Naive thymus-derived CD8-positive, alpha-beta T cell (primary cell): ENCODE measurements at places on chromosomes 5 and 9.

- DNase-seq, result no peak
These were observed 71.0 kb upstream of the ASS1 start for GRCh38 chr9:130373679-130374325.

DNA sequence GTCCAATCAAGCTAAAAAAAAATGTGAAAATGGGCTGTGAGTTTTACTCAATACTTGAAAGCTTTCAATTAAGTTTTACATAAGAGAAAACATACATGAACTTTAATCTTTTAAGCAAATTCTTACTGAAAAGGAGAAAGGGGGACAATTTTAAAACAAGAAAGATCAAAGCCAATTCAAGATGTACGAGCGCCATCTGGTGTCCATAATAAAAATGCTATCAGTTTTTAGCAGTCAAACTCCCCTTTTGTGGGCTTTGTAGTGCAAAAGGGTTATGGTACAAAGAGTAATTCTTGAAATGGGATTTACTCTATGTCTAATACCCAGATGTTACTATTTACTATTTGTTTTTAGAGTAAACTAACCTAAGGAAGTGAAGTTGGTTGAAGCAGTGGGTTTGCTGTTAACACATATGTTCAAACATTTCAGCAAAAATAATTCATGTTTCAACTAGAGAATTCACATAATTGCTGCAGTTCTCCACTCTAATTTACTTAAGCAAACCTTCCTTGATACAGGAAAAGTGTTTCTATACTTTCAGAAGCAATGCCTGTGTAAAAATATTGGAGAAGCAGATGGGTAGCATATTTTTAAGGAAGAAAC lies 228.2 kb upstream of the TYRP1 start:
- no peak for DNase-seq

DNA sequence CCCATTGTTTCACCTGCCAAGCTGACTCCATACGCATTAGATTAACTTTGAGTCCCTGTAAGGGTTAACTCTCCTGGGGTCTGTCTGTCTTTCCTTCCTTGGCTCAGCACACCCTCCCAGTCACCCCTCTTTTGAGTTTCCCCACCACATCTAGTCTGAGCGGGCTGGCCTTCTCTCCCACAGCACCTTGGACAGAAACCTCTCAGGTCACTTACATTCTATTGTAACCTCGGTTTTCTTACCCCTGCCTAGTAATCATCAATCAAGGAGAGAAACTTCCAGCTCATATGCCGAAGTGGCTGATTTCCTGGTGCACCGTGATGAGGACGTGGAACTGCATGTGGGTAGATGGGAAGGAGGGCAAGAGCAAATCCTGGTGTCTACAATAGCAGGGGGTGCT lies 102.1 kb downstream of the MYO10 start:
- DNase-seq, result no peak

DNA sequence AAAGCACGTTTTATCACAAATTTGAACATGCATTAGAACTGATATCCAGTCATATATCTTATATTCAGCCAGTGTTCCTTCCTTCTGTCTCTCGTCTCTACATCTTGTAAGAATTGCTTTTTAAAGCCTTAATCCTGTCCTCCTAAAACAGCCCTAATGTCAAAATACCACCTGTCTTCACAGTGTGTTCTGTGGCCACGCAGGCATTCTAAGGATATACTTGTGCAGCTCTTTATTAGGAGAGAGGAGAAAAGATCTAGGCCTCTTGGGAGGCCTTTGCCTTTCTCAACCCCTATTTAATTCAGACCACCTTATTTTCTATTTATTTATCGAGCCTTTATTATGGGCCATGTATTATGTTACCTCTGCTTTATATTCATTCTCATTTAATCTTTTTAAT lies 78.3 kb downstream of the MAN2A1 start:
- DNase-seq, result no peak

- no peak for DNase-seq
These were observed 9.2 kb downstream of the PRR16 start for GRCh38 chr5:120473332-120473731.

- no peak for DNase-seq
These were observed 110.9 kb upstream of the DMAC1 start for GRCh38 chr9:7910426-7911020.

GRCh38 chr9:33988219-33988890 lies 60.3 kb downstream of the UBAP2 start:
- no peak for DNase-seq
